ENCODE measurements at places on chromosomes 5 and 9.

GRCh38 chr9:97387504-97387886, 24.4 kb upstream of the TDRD7 start:
- DNase-seq = no peak

GRCh38 chr9:71642056-71642455, 126.3 kb downstream of the CEMIP2 start:
- no peak for DNase-seq

- DNase-seq = no peak
Measured at GRCh38 chr5:141815051-141815795, 63.0 kb downstream of the PCDH1 start.

GRCh38 chr5:152061095-152061494, 136.4 kb upstream of the GLRA1 start:
- no peak for DNase-seq

- DNase-seq = no peak
Measured at GRCh38 chr9:19216466-19216865, 14.0 kb upstream of the DENND4C start.

DNA sequence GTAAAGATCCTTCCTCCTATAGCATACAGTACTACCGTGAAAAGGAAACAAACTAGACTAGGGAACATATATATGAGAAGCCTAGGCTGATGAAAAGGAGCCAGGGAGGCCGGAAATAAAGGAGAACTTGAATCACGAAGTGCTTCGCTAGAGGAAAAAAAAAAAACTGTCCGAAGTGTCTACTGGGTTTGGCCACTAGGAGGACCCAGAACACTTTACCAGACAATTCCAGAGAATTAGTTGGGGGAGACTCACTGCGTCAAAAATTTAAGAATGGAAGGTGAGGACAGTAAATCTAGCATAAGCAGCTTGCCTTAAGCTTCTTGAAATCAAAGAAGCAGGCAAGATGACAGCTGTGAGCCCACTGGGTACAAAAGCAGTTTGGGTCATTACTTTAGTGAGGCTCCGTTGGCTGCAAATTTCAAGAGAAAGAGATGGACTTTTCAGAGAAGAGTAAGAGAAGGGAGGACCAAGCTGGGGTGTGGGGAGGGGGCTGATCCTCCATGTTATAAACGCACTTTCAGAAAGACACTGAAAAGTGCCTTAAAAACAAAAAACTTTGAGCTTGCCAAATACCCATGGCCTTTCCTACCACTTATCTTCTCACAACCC, 47.4 kb downstream of the P4HA2 start:
- DNase-seq = peak; percentile 31

DNA sequence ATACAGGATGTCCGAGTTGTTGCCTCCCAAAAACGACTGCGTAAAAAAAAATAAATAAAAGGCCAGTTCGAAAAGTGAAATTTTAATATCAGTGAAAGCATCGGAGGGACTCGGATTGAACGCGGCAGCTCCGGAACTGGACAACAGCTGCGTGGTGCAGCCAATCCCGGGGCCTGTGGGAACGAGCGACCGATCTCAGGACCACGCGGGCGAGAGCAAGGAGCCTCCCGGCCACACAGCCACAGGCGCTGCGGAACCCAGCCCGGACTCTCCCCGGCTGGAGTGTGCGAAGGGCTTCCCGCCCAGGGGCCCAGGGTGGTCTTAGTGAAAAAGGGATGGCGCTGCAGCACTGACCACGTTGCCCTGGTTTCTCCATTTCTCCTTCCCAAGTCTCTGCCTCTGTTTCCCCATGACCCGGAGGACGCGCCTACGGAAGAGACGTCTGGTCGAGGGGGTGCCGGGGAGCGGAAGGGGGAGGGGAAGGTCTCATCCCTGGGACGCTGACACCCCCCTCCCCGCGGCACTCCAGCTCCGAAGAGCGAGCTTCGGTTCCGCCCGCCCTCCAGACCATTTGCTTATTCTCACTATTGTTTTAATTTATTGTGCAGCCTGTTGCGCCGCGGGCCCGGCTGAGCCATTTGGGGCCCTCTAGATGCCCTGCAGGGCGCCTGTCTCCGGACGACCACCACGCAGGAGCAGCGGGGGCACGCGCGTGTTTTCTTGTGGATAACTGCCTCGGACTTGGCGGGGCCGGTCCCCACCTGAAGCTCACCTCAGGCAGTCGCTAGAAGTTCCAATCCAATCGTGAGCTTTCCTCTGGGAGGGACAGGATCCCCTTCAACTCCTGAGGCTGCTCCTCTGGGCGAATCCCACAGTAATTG, 303.0 kb downstream of the PARP8 start:
- DNase-seq = no peak

DNA sequence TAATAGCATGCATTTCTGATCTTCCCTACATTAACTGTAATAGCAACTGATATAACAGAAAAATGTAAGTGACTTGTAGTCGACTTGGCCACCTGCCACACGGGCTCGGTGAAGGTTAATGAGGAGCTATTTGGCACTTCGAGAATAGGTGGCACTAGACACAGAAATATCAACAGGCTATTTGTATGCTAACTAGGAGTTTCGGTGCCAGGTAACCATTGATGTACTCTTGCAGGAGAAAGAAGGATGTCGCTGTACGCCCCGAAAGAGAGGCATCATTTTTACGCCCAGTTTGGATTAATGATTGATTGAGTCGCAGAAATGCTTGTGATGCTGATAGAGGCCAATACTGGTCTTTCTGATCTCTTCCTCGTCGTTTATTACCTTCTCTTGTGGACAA, 516 bp upstream of the DMRT2 start:
- no peak for DNase-seq

GRCh38 chr5:103475629-103476240, 86.9 kb downstream of the NUDT12 start:
- DNase-seq = peak; percentile 55
